ENCODE measurements at places on chromosomes 1 and 21. TPM values are rescaled to one million over a fixed set of nuclear protein-coding genes. Genes with fewer than 3 reads are reported as not detected.

DNA sequence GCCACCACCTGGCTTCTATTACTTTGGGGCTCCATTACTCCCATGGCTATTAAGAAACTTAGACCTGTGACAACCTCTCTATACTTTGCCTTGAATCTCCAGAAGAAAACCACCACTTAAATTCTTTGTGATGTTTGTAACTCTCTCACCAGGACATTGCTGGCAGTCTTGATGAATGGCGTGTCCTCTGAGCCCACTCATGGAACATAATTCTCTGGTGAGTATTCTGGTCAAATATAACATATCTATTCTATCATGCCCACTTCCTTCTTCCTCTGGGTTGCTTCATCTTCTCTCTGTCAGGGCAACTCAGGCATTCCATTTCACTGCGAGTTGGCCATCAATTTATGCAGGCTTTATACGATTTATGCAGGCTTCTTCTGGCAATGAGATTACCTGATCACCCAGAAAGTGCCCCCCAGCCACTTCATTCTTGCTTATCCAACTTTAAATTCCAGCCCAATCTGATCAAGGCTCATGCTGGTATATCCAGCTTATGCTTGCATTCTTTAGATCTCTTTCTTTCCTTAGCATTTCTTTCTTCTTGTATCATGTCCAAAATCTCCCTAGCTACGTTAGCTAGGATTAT is 112.0 kb upstream of the CHRM3 start:
- no peak for DNase-seq

DNA sequence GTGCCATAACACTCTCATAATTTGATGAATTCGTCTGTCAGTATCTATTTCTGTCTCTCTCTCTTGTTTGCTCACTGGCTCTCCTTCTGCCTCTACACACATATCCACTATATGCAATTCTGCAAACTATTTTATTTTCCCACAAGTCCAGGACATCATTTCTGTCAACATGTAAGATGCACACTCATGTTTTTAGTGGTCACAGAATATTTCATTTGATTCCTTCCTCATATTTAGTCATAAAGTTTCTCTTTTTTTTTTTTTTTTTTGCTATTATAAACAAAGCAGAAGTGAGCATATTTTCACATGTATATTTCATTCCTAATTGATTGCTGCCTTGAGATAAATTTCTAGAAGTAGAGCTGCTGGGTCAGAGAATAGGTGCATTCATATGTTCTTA is 165.3 kb downstream of the PGBD5 start:
- DNase-seq: no peak

DNA sequence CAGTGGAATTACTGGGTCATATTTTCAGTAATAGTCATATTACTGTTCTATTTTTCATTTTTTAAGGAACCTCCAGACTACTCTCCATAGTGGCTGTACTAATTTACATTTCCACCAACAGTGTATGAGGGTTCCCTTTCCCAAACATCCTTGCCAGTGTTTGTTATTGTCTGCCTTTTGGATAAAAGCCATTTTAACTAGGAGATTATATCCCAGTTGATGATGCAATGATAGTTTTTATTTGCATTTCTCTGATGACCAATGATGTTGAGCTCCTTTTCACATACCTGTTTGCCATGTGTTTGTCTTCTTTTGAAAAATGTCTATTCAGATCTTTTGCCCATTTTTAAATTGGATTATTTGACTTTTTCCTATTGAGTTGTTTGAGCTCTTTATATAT is 410.8 kb downstream of the TTLL7 start:
- no peak for DNase-seq

- peak; percentile 1 for DNase-seq
Measured at GRCh38 chr1:95953015-95953414, 719.0 kb downstream of the RWDD3 start.

GRCh38 chr1:27103498-27103897 is 51.4 kb downstream of the SLC9A1 start:
- no peak for DNase-seq

- DNase-seq: no peak
Measured at GRCh38 chr21:29213513-29214385, 83.3 kb downstream of the MAP3K7CL start.

DNA sequence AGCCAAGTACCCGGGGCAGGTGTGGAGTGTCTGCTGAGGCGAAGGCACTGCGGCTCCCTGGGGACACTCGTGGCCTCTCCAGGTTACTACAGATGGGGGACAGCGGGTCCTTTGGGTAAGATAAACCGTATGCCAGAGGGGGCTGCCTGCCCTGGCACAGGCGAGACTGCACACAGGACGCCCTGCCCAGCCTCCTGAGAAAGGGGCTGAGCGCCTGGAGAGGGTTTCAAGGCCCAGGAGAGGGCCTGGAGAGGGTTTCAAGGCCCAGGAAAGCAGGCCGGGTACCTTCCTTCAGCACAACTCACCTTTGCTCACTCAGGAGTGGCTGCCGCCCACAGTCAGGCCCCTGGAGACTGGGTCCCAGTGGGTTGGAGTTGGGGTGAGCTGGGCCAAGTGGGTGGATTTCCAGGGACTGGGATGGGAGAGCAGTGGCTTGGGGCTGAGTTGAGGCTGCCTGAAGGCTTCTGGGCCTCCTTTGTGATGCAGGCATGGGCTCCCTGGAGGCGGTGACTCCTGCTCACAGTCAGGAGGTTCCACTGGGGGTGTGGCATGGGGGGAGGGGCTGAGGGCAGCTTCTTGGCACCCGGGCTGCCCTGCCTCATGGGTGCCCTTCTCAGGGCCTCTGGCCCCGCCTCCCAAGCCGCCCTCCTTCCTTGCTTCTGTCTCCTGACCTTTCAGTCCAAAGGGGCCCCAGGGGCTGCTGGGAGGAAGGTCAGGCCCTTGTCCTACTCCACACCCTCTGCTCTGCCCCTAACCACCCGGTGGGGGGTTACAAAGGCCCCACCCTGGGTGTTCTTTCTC is at the start of gene MMEL1:
MMEL1 (minus strand) TSS at position 456 of the 801 bp plus-strand sequence. CDS start 3,532 bp downstream, outside the sequence.
- no peak for DNase-seq

DNA sequence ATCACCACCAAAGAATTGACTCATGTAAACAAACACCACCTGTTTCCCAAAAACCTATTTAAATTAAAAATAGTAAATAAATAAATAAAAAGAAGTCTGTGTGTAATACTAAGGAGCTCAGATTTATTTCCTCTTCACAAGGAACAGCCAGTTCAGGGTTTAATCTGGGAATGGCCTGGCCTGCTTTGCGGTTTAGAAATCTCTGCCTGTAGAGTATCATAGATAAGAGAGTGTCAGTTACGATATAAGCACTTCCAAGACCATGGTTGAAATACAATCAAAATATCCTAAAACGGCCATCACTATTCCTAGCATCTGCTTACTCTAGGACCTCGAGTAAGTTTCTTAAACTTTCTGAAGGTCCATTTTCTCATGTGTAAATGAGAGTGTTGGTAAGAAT is 274.4 kb downstream of the PLPP3 start:
- DNase-seq: peak; percentile 42

- peak; percentile 60 for DNase-seq
Measured at GRCh38 chr1:225476538-225476988, 48.7 kb upstream of the LBR start.

GRCh38 chr1:24502709-24503058 is at the start of gene RCAN3:
Gene RCAN3 (plus strand): TSS chr1:24502836. CDS start chr1:24514373, 11,537 bp downstream.
- DNase-seq: peak; percentile 75

DNA sequence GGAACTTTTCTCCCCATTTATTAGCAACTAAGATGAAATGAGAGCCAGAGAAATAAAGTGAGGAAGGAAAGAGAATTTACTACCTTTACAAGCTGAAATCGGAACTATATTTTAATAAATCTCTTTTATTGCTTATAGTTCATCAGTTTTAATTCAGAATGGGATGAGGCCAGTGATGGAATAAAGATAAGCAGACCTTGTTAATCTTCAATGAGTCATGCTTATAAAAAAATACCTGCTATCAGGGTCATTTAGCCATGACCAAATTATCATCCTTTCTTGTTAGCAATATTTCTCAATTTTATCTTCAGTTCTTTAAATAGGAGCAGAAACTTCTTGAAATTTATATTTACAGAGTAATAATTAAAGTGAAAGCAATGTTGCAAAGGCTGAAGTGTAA is 26.1 kb downstream of the RGS4 start:
- no peak for DNase-seq

DNA sequence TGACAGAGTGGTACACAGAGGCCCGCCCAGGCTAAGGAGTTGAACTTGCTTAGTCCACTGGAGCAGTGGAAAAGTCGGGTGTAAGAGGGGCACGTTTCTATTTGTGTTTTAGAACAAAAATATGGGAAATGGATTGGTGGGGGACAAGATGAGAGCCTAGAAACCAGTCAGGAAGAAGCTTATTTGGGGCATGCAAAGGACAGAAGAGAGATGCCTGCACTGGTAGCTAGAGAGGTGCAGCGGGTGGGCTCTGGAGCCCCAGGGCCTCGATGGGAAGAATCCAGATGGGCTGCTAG is 1.2 kb upstream of the LIN9 start:
- no peak for DNase-seq

GRCh38 chr1:160410406-160411005 is 10.1 kb downstream of the VANGL2 start:
- DNase-seq: no peak

DNA sequence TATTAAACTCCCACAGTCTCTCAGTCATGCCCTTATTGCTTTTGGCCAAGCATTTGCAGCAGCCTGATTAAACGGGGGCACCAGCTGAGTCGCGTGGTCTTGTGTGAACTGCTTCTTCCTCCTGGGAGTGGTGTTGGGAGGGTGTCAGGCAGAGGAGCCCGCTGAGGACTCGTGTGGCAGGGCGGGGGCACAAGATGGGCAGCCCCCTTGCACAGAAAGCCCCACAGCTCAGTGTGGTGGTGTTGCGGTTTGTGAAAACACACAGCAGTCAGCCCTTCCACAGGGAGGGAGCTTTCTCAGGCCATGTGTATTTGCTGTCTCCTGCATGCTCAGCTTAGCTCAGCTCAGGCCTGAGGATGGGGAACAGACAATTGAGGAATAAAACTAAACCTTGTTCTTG is 22.4 kb downstream of the PEX14 start:
- no peak for DNase-seq

DNA sequence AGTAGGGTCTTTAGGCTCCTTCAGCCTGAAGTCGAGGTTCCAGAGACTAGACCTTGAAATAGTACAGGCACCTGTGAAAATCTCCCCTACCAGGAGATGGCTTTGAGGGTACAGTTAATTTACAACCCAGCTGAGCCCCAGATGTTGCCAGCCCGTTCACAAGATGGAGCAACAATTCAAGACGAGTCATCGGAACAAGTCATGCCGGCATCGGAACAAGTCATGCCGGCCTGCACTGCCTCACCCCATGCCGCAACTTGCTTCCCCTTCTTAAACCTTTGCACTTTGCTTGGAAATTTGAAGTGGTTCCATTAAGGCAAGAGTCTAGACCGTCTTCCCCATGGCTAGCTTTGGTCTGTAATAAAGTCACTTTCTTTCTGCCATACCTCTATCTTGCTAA is 16.0 kb downstream of the HHAT start:
- no peak for DNase-seq

DNA sequence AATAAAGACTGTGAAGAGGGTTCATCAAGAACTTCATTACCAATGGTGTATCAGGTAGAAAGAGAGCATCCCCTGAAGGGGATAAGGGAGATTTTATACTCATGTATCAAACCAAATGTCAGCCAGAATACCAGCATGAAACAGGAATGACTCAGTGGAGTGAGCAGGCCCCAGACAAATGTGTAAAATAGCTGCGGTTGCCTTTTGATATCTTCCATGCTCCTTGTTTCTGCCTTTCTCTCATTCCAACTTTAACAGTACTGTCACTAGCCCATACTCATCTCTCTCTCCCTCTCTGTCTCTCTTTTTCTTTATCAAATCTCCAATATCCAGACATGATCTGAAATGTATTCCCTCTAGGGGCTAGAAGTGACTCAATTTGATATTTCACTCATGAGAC is 47.8 kb downstream of the GPR88 start:
- peak; percentile 56 for DNase-seq

DNA sequence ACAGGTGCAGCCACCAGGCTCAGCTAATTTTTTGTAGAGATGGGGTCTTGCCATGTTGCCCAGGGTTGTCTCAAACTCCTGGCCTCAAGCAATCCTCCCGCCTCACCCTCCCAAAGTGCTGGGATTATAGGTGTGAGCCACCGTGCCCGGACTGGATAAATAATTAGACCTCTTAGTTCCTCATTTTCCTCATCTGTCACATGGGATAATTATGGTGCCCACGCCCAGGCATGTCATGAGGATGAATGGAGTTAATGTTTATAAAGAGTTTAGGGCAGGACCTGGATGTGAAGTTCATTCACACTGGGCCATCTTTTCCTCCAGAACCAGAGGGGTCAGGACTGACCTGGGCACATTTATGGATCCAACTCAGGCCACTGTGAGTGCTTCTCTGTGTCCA is 23.7 kb downstream of the PADI3 start:
- DNase-seq: no peak

DNA sequence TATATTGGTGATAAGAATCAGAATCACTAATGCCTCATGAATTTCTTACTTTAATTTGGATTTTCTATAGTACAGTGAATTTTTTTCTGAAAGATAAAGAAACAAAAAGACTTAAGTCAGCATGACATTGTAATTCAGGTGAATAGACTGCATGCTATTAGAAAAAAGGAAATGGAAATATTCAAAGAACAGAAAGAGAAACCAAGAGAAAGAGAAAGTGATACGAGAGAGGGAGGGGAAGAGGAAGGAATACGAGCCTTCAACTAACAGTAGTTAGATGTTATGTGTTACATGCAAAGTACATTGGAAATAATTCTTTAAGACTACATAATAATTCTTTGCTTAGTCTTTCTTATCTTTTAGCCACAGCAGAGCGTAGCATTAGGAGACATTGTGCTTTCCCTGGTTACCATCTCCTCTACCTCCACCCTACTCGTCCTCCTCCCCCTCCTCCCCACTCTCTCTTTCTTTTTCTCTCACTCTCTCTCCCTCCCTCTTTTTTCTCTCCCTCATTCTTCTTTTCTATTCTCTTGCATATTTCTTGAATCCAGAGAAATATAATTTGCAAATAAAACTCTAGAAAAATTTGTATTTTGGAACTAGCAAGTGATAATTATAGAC is 46.4 kb upstream of the ADGRL4 start:
- no peak for DNase-seq

- no peak for DNase-seq
Measured at GRCh38 chr21:31857096-31857495, 15.7 kb upstream of the HUNK start.

GRCh38 chr1:223057569-223058093 is 85.4 kb downstream of the TLR5 start:
- DNase-seq: no peak

- DNase-seq: peak; percentile 77
Measured at GRCh38 chr1:172383536-172383935, 36.9 kb upstream of the C1orf105 start.

- DNase-seq: no peak
Measured at GRCh38 chr1:11855430-11855829, 3.3 kb downstream of the NPPB start.

FLG2 gene
- polyA plus RNA-seq: not detected

RGS8 gene
- polyA plus RNA-seq: not detected

SF3B4 gene
- 62.6 TPM for polyA plus RNA-seq

FAM72C gene
- polyA plus RNA-seq: 1.4 TPM

TIPRL gene
- 20.0 TPM for polyA plus RNA-seq

PCNX2 gene
- polyA plus RNA-seq: 15.9 TPM

F13B gene
- not detected for polyA plus RNA-seq

CYP2J2 gene
- 0.09 TPM for polyA plus RNA-seq

CCDC27 gene
- not detected for polyA plus RNA-seq

PIGK gene
- 21.2 TPM for polyA plus RNA-seq

CACNA1S gene
- polyA plus RNA-seq: not detected

KRTAP6-2 gene
- polyA plus RNA-seq: not detected

CADM3 gene
- polyA plus RNA-seq: not detected

LCE2B gene
- not detected for polyA plus RNA-seq
